ENCODE measurements at places on chromosomes 2 and 18.

DNA sequence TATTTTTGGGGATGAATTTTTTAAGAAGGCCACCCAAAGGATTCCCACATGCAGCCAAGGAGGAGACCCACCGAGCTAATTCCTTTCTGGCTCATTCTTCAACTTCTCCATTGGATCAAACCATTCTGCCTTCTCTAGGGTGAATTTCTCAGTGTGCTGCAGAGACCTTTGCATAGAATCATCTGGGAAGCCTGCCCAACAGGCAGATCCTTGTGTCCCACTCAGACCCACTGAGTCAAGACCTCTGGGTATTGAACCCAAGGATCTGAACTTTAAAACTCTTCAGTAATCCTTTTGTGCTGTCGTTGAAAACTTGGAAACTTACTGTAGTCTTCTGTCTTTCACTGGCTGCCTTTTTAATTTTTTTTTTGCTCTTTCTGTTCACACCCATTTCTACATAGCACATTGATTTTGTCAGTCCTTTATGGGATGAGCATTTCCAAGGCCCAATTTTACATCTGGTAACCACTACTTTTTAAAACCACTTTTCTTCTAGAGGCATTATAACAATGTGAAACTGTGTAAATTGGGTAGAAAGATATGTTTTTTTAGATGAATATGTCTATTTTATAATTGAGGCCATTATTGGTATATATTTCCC, 120.2 kb downstream of the TSN start:
- DNase-seq: no peak

GRCh38 chr18:22567794-22568193, 150.1 kb upstream of the CTAGE1 start:
- no peak for DNase-seq

DNA sequence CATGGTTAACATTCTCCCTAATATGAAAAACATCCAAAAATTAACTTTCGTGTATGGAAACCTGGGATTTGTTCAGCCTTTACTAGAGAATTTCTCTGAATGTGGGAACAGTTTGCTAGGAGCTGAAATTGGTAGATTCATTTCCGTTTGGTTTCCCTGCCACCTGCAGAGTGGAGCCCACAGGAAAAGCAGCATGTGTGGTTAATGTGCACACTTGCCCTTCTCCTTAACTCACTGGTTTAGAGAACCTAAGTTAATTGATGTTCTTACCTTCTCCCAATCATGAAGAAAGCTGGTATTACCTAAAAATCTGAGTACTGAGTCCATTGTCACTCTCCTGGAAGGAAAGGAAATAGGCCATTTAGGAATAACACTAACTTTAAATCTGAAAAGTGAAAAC, 37.6 kb upstream of the ASXL3 start:
- DNase-seq: no peak

GRCh38 chr18:11733031-11733430, 44.0 kb downstream of the GNAL start:
- peak; percentile 62 for DNase-seq

DNA sequence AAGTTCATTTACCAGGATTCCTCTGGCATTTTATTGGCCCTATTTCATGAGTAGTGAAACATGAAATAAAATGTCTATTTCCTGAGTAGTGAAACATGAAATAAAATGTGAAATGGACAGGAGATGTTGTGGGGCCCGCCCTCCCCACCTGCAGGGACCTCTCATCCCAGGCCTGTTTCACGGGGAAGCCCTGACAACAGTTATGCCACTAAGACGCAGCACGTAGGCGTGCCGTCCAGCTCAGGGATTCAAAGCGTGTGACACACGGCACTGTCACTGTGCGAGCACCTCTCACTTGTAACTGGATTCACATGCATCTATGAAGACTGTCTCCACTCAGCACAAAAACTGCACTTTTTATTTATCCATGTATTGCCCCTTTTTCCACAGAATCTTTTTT, 83.4 kb upstream of the SNTG2 start:
- no peak for DNase-seq

DNA sequence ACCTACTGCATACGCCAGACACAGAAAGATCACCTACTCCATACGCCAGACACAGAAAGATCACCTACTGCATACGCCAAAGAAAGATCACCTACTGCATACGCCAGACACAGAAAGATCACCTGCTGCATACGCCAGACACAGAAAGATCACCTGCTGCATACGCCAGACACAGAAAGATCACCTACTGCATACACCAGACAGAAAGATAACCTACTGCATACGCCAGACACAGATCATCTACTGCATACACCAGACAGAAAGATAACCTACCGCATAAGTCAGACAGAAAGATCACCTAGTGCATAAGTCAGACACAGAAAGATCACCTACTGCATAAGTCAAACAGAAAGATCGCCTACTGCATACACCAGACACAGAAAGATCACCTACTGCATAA, 25.8 kb downstream of the COA5 start:
- no peak for DNase-seq

- DNase-seq: no peak
Measured at GRCh38 chr2:5740053-5740452, 47.9 kb downstream of the SOX11 start.

DNA sequence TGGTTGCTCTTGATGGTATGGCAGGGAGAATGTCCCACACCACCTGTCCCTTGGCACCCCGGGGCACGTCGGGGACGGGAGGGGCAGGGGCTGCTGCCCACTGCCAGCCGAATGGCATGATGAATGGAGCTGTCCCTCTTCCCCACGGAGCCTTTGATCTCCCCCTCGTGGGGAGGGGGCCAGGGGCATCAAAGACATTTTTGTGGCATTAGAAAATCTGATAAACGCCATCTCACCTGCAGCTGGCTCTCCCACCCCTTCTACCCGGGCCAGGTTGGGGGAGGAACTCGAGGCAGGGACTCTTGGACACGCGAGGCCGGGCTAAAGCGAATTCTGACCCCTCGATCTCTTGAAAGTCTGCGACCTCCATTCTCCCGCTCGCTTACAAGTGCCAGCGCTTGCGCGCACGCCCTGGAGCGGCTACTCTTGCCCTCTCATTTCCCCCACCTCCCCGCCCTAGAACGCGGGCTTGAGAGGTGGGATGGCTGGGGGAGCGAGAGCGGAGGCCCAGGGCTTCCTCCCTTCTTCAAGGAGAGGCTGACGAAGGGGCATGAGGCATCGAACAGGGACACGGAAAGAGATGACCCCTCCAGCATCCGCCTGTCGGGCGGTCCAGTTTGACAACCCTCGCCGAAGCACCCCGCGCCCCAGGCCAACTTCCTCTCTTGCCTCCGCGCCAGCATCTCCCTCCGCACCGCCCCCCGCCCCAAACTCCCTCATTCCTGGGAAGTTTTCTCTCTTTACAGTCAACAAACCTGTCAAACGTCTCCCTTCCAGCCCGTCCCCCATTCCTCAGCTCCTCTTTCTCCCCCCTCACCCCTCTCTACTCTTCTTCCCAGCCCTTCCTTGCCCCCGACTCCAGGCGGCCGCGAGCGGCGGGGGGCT, 692 bp upstream of the WNT6 start:
- no peak for DNase-seq

- DNase-seq: peak; percentile 42
Measured at GRCh38 chr2:37080266-37080665, 3.9 kb downstream of the HEATR5B start.

- DNase-seq: no peak
Measured at GRCh38 chr2:188676010-188676400, 298.2 kb upstream of the COL3A1 start.

GRCh38 chr2:223042284-223042683, 9.7 kb upstream of the KCNE4 start:
- no peak for DNase-seq

GRCh38 chr2:239814861-239815601, 210.1 kb downstream of the NDUFA10 start:
- DNase-seq: no peak

- DNase-seq: no peak
Measured at GRCh38 chr2:57160976-57161375, 885.6 kb upstream of the VRK2 start.

DNA sequence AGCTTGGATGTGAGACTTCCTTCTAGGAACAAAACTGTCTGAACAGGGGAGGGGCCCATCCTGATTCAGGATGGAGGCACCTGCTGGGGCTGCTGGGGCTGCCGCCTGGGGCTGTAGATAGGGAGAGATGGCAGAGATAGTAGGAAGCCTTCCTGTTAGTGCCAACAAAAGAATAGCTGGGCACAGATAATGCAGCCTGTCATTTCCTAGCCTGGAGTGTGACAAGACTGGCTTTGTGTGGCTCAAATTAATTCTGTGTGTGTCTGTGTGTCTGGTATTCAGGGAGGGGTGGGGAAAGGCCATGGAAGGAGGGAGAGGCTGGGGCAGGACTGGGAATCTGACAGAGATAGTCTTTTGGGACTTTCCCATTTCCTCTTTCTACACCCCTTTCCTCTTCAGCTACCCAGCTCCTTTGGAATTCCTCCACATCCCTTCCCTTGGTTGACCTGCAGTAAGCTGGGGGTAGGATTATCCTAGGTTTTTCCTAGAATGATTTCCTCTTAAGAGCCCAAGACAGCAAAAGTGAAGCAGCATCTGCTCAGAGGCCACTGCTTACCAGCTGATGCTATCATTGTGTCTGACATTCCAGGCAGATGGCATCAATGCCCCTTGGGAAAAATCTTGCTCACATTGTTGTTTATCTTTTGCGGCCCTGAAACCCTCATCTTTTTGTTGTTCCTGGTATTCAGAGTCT, 144.9 kb upstream of the LHCGR start:
- no peak for DNase-seq

GRCh38 chr2:128069769-128070168, 21.2 kb upstream of the UGGT1 start:
- DNase-seq: no peak

GRCh38 chr2:215190588-215190987, 52.2 kb upstream of the ABCA12 start:
- no peak for DNase-seq

GRCh38 chr2:15613736-15614429, 22.2 kb downstream of the DDX1 start:
- DNase-seq: no peak

DNA sequence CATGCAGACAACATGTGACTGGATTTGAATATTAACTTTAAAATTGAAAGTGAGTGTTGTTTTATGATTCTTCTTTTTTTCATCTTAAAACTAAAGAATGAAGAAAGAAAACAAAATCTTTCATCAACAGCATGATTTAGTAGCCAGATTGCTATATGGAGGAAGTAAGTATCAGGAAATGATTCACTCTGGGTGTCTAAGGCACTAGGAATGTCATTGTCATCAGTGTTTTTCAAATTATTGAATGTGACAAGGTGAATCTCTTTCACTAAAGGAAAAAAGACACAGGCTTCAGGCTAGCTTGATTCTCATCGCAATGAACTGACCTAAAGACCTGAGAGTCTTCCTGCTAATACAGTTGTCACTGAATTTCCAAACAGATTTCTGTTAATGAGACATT, 430.1 kb downstream of the FBXO15 start:
- no peak for DNase-seq

DNA sequence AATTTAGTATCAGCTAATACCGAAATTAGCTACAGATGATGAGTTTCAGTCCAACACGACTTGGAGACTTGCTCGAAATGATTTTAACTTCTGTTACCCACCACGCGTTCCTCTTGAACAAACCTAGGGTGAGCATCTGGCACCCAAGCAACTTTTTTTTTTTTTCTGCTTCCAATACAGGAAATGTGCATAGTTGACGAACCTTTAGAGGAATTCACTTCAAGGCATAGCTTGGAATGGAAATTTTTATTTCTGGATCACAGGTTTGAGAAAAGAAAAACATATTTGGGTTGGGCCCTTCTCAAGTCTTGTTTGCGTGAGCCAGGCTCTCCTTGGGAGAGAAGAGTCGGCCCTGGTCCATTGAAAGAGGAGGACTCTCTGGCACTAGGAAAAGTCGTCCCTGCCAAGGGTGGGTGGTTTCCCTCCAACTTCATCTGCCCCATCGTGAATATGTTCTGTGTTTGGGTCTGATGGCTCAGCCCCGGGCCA, 37.4 kb upstream of the RPL31 start:
- no peak for DNase-seq

GRCh38 chr2:105455488-105456003, 56.7 kb upstream of the FHL2 start:
- no peak for DNase-seq

Data from CD4-positive, alpha-beta T cell treated with Interleukin-2 at 100 ng/mL for 4 hours (primary cell).